Anterior cingulate cortex (tissue), 58 donors: ENCODE measurements at places on chromosomes 2 and 18.

- no peak for DNase-seq
Measured at GRCh38 chr18:2981212-2981728, 31.7 kb downstream of the LPIN2 start.

DNA sequence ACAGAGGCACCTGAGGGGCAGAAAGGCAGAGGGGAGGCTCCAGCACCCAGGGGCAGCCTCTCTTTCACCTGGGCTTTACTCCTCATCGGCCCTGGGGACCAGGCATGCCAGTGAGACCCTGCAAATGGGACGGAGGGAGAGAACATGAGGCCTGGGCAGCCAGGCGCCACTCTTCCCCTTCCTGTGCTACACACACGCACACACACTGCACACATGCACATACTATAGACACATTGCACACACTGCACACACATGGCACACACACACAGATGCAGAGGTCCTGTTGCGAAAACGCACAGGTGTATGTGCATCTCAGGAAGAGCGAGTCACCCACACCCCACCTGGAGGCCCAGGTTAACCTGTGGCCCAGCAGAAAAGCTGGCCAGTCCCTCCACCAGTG is 3.4 kb upstream of the RAB6D start:
- DNase-seq: no peak

GRCh38 chr18:73645160-73645715 is 502.4 kb downstream of the FBXO15 start:
- no peak for DNase-seq

DNA sequence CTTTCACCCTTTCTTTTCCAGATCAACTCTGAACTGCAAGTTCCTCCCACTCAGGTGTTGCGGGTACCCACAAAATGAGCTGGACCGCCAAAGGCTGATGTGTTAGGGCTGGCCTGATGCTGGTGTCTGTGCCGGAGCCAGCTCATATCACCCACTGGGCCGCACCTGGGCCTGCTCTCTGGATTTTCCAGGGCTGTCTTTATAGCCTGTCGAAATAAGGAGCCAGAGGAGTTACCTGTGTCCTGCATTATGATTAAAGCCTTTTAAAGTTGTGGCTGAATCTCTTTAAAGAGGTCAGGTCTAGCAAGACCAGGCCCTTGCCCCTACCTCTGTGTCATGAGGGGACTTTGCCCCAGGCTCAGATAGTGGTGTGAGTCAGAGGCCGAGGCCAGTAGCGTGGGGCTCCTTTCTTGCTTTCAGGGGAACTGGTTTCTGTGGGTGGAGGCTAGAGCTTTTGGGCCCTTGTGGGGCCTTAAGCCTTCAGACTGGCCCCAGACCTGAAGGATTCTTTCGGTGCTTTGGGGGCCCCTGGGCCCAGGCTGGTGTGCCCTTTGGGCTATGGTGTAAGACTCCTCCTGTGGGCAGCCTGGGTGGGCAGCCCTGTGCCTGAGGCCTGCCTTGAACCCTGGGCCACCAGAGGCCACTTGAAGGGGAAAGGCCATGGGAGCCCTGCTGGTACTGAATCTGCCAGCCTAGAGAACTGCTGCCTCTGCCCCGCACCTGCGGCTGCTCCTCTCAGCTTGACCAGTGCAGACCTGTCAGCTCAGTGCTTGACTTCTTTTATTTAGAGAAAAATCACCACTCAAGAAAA is 21.3 kb downstream of the OTOF start:
- DNase-seq: no peak

GRCh38 chr2:161703863-161704262 is 79.6 kb downstream of the SLC4A10 start:
- DNase-seq: no peak

DNA sequence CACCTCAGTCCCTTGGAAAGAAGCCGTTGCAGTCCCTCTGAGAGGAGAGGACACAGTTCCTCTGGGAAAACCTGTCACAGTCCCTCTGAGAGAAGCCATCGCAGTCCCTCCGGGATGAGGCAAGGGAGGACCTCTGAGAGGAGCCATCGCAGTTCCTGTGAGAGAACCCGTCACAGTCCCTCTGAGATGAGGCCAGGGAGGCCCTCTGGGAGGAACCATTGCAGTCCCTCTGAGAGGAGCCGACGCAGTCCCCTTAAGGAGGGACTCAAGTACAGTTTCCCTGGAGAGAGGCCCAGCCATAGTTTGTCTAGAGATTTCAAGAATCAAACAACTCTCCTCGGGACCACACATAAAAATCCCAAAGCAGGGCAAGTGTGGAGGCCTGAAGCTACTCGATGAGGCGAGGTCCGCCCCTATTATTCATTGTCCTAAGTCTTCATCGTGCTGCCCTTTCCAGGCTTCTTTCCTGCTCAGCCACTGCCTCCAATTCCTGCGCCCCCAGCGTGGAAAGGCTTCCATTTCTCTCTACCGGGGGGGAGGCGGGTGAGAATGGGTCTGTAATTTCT is 630 bp upstream of the ZNF512 start:
- DNase-seq: no peak

GRCh38 chr18:4994710-4995109 is 202.3 kb downstream of the AKAIN1 start:
- DNase-seq: no peak

DNA sequence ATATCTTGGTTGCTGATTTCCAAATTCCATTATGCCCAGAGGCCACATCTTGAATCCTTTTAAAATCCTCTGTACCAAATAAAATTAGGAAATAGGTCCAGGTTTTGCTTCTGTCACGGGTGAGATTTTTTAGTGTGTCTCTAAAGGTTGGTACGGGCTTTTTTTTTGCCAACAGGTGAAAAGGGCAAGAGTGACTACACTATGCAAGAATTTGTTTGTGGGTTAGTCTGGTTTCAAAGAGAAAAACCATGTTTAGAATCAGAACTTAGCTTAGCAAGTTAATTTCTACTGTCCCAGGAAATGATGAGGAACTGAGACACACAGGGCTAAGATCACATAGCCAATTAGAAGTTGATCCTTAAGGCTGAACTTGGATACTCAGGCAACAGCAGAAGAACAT is 41.7 kb downstream of the POLR1A start:
- DNase-seq: no peak

GRCh38 chr2:237873421-237873831 is 14.0 kb downstream of the RAMP1 start:
- DNase-seq: no peak

DNA sequence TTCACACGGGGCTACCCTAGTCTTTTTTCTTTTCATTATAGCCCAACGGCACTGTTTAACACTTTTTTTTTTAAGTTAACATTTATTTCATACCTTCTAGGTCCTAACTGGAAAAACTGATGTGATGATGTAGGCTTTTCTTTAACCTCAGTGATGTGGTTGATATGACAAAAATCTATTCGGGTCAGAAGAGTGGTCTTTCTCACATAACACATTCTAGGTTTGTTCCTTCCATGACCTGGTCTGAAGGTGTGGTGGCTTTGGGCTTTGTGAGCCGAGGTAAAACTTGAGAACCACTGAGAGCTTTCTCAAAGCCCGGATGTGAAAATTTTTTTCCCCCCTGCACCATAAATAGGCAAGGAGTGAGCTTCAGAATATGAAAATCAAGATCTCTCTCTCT is 44.2 kb downstream of the GPD2 start:
- no peak for DNase-seq

- no peak for DNase-seq
Measured at GRCh38 chr2:103222969-103223368, 461.1 kb downstream of the TMEM182 start.

- no peak for DNase-seq
Measured at GRCh38 chr18:46097431-46097800, 680 bp downstream of the ATP5F1A start.

GRCh38 chr2:11375025-11375688 is 30.7 kb upstream of the ROCK2 start:
- no peak for DNase-seq

GRCh38 chr2:164816046-164816445 is 25.6 kb downstream of the COBLL1 start:
- DNase-seq: no peak

DNA sequence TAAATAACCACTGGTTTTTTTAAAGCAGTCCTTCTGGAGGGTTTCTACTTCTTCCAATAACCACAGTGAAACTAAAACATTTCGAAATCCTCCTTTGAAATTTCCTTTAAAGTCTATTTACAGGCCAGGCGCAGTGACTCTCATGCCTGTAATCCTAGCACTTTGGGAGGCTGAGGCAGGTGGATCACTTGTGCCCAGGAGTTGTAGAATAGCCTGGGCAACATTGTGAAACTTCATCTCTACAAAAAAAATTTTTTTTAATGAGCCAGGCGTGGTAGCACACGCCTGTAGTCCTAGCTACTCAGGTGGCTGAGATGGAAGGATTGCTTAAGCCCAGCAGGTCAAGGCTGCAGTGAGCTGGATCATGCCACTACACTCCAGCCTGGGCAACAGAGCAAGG is 15.2 kb downstream of the KIDINS220 start:
- DNase-seq: no peak
